NCI-H1105 (cell line): ENCODE measurements at places on chromosomes 1 and 21.

DNA sequence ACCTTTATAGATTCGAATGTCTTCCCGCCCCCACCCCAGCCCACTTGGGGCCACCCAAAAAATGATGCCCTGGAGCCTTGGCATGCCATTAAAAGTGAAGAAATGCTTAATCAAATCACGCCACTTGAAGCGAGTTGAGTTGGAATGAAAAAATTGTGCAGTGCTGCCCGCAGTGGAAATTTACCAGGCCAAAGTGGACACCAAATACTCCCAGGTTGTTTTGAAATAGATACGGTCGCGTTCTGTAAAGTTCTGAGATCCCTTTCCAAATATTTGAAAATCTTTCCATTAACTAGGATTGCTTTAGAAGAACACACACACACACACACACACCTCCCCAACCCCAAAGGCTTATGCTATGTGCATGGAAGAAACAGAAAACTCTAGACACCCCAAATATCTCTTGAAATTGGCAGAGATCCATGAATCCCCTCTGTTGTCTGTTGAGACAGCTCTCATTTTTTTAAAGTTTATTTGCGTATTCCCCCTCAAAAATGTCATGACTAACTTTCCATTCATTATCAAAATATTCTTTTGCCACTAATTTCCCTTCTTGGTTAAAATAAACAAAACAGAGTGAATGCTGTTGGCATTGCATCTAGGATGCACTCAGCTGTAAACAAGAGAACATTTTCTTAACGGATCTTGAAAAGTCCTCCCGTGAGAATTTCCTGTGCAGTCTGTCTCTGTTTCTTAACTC is 142.3 kb upstream of the KCNE2 start:
- no peak for DNase-seq

DNA sequence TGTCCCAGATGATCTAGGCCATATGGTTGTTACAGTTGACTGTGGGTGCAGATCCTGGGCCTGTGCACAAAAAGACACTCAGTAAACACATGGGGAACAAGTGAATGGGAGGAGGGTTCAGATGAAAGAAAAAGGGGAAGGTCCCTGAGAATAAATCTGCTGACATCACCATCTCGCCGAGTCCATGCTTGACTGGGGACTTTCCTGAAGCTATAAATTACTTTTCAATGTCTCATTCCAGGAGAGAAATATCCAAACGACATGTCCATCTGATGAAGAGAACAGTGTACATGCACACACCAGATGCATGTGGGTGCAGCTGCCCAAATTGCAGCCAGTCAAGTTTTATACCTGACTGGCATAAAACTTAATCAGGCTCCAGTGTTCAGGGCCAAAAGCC is 109.0 kb downstream of the HIVEP3 start:
- no peak for DNase-seq

DNA sequence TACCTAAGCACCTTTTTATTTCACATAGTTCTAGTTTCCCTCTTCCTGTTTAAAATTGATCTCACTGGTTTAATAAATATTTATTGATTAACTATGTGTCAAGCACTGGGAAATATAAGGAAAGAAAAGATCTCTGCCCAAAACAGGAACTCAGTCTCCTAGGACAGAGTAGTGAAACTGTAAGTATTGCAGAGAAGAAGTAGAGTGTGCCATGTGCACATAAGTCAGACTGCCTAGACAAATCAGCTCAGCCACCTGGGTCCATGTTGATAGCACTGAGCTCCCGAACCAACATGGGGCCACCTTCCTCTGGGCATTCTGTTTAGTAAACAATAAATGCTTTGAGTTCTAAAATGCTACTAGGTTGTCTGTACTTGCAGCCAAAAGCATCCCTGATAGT is 9.8 kb upstream of the SSX2IP start:
- DNase-seq: no peak

- no peak for DNase-seq
Measured at GRCh38 chr1:77096496-77097255, 122.6 kb downstream of the PIGK start.

DNA sequence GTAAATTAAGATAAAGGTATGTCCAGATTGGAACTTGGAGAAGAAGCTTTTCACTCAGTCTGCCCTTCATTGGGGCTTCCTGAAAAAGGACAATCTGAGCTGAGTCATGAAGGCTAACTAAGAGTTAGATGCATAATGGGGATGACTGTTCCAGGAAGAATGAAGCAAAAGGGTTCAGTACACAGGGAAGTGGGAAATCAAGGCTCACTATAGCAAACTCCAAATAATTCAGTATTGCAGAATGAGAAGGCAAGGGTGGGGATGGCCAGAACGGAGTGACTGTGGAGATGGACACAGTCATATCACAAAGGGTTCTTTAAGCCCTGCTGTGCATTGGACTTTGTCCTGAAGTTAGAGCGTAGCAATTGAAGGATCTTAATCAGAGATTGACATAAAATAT is 158.3 kb downstream of the FGGY start:
- no peak for DNase-seq

- no peak for DNase-seq
Measured at GRCh38 chr1:55052221-55053142, 13.1 kb downstream of the PCSK9 start.

GRCh38 chr1:18479454-18479853 is 1.3 kb upstream of the KLHDC7A start:
- DNase-seq: no peak

- DNase-seq: no peak
Measured at GRCh38 chr1:76948846-76949245, 81.6 kb downstream of the ST6GALNAC5 start.

DNA sequence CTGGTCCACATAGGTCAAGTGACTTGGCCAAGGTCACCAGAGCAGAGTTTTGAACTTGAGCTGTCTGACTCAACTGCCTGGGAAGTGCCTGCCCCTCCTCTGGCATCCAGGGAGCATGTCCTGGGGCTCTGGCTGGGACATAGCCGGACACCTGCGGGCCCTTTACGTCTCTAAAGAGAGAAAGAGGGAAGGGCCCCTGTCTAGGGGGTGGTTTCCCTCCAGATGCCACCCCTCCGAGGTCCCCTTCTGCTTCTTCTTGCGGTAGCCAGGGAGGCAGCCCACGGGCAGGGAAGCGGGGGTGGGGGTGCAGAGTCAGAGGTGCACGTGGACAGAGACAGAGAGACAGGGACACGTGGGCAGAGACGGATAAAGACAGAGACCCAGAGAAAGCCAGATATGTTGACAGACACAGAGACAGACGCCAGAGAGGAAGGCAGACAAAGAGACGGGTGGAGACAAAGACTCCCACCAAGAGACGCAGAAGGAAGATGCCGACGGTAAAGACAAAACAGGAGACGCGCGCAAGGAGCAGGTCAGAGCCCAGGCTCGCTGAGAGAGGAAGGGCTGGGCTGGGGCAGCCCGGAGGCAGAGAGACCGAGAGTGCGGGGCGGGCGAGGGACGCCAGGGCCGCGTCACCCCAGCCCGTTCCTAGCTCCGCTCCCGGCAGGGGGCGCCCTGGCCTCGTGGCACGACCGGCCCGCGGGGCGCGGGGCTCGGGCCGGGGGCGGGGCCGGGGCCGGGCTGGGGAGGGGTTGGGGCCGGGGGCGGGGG is 458 bp upstream of the ALPL start:
- no peak for DNase-seq

GRCh38 chr1:246048693-246049092 is 458.4 kb downstream of the SMYD3 start:
- no peak for DNase-seq

DNA sequence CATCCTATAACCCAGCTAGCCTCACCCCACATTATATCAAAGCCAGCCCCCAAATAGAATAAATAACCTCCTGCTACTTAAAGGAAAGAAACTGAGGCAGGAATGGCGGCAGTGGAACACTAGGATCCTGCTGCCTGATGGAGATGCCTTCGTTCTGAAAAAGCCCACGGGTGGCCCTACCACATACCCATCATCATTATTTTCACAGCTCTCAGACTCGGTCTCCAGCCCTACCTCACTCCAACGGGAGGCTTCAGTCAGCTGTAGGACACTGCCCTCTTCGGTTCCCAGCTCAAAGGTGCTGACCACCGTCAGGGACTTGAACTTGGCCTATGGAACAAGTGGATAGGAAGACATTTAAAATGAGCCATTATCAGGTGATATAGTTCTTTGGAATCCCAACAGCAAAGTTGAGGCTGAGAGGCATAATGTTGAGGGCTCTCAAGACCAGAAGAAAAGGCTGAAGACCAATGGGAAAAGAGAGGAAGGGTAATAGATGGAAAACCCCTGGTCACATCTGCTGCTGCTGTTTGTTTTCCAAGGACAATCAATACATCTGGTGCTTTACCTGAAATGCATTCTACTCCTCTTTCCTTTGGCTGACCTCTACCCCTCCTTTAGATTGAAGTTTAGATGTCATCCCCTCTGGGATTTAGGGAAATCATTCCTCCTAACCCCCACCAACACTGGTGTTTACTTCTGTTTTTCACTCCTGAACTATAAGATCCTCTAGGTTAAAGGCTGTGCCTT is 7.8 kb upstream of the ANKRD35 start:
- DNase-seq: no peak

GRCh38 chr1:200714504-200715187 is 24.0 kb upstream of the CAMSAP2 start:
- DNase-seq: no peak

GRCh38 chr1:167563579-167564246 is 10.2 kb upstream of the CREG1 start:
- peak; percentile 5 for DNase-seq

DNA sequence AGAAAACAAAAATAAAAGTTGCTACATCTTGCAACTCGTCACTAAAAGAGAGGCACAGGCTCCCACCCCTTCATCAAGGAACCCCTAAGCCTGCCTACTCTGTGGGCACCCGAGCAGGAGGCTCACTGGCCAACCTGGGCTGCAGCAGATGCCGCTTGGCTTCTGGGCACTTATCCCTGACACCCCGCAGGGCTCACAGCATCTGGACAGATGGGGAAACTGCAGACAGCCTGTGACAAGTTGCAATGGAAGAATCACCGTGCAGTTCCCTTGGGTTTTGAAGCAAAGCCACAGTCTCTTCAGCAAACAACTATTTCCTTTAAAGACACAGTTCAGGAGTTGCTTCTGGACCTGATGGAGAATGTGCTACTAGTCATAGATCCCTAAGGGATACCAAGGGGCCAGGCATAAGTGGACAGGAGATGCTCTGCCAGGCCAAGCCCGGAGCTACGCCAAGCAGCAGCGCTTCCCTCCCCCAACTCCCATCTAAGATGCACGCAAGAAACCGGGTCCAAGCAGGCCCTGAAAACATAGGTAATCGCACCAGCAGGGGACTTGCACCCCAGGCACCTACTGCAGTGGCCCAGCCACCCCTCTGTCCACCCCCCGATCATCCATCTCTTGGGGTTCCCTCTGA is 170.6 kb downstream of the NPHP4 start:
- DNase-seq: no peak

DNA sequence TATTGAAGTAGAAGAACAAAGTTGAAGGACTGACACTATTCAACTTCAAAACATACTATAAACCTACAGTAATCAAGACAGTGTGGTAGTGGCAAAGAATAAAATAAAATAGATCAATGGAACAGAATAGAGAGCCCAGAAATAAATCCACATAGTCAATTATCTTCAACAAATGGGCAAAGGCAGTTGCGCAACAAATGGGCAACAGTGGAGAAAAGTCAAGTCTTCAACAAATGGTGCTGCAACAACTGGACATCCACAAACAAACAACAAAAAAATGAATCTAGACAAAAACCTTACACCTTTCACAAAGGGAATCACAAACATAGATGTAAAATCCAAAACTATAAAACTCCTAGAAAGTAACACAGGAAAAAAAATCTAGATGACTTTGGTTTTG is 38.4 kb downstream of the MIXL1 start:
- no peak for DNase-seq

GRCh38 chr1:44300852-44301251 is 54.2 kb downstream of the ERI3 start:
- DNase-seq: no peak

GRCh38 chr1:114105421-114105979 is 48.2 kb downstream of the SYT6 start:
- no peak for DNase-seq

GRCh38 chr1:165040641-165041040 is 315.9 kb downstream of the LMX1A start:
- no peak for DNase-seq

- DNase-seq: peak; percentile 97
Measured at GRCh38 chr1:80054129-80054528, 1047.6 kb upstream of the ADGRL4 start.

DNA sequence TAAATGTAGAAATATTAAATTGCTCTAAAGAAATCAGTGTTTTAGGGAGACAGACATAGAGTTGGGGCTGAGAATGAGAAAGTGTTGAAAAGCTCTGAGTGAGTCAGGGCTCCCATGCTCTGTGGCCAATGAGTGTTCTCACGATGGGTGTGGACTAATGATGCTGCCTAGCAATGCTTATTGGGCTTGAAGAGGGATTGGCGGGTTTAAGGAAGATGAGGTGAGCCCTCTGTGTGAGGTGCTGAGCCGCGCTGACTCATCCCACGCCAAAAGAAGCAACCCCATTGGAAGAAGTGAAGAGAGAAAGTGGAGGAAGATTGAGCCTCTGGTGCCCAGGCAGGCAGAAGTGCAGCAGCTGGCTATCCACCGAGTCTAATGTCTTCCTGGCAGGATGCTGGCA is 65.1 kb upstream of the DPT start:
- DNase-seq: no peak

GRCh38 chr1:95127380-95127779 is 10.2 kb downstream of the TLCD4 start:
- no peak for DNase-seq

DNA sequence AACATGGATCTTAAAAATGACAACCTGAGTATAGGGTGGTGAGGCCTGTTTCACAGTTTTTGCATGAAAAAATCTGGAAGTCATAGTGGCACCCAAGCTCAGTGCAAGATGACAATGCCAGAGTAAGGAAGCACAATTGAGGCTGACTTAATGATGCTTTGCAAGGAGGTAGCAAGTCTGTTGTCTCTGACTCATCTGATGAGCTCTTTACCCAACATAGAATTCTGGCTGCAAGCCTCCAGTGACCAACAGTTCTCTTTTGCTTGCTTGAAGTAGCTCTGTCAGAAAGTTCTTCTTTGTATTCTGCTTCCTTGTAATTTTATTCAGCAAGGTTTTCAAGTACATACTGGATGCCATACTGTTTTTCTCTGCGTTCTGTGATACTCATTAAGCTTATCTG is 117.1 kb downstream of the FOXD2 start:
- no peak for DNase-seq

GRCh38 chr1:68221980-68222373 is 10.3 kb downstream of the WLS start:
- DNase-seq: no peak
